ENCODE measurements at places on chromosomes 7 and 10. TPM values are rescaled to one million over a fixed set of nuclear protein-coding genes. Genes with fewer than 3 reads are reported as not detected.

Gene GARIN1A
- total RNA-seq, result 0.57 TPM

DNA sequence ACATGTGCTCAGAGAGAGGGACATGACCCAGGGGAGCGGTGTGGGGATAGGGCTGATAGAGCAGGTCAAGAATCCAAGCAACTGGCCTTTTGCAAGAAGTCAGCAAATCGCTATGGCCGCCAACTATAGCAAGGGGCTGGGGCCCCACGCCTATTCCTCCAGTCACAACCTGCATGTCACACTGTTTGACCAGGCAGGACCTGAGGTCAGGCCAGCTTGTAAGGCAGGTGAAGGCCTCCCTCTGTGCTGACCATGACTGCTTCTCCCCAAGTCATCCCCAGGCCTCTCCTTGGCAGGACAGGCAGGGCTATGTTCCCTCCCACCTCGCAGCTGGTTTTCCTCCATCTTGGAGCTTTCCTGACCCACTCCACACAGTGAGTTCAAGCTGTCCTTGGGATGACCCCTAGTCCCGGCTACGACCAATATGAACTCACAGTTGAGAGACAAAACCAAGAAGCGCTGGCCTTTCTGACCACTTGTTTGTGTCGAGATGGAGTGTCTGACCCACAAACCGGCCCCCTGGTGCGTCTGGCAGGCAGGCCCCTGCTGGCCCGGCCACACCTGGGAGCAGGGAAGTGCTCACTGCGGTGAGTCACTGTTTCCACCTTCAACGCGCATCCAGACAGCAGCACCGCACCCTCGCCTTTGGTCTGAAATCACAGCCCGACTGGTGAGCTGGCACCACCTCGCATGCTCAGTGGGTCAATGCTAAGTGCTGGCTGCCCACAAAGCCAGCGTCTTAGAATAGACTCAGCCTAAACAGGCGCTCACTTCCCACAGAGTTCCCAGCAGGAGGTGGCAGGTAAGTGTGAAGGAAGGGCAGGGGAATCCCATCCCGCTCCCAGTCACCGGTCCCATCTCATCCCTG is 81.4 kb downstream of the VWA2 start:
- H3K36me3 ChIP-seq, result 0 out of 2 replicates have a peak, but pooled peaks cover 5% of the 10 kb centered on the region
- peak; percentile 97 for DNase-seq
- H3K4me1 ChIP-seq, result peaks cover 42% of the 10 kb centered on the region
- no peak overlapping the region for H3K4me3 ChIP-seq

DNA sequence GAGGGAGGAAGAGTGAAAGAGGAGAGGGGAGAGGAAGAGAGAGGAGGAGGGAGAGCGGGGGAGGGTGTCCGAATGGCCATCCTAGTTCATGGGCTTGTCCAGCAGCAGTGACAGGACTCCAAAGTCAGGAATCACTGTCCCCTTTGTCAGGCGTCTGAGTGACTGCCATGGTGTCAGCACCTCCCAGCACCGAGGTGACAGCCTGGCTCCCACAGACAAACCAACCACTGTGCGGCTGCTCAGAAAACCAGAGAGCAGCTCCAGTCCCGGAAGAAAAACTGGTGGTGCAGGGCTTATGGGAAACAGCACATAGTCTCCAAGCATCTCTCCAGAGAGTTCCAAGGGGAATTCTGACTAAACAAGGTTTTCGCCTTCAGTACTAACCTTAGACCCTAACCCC is 18.9 kb upstream of the FGFR2 start:
- no peaks in the 10 kb centered on the region for H3K36me3 ChIP-seq
- no peak for DNase-seq
- no peak overlapping the region for H3K4me3 ChIP-seq
- peaks cover 48% of the 10 kb centered on the region for H3K27me3 ChIP-seq
- no peak overlapping the region for H3K27ac ChIP-seq

GRCh38 chr7:18844735-18845134 is 272.7 kb downstream of the TWIST1 start:
- H3K27ac ChIP-seq, result no peak overlapping the region
- H3K36me3 ChIP-seq, result no peaks in the 10 kb centered on the region
- H3K4me1 ChIP-seq, result no peaks in the 10 kb centered on the region

Gene MYL10
- not detected for total RNA-seq

Gene PAPSS2
- total RNA-seq, result 71.8 TPM

- H3K27ac ChIP-seq, result no peak overlapping the region
- H3K4me1 ChIP-seq, result no peaks in the 10 kb centered on the region
- no peak for DNase-seq
- no peaks in the 10 kb centered on the region for H3K36me3 ChIP-seq
Measured at GRCh38 chr7:145774777-145775176, 341.8 kb upstream of the CNTNAP2 start.

- H3K27ac ChIP-seq, result peak overlapping the region; percentile 23
- no peaks in the 10 kb centered on the region for H3K36me3 ChIP-seq
- H3K4me1 ChIP-seq, result peaks cover 9% of the 10 kb centered on the region
- H3K4me3 ChIP-seq, result no peak overlapping the region
- H3K27me3 ChIP-seq, result no peaks in the 10 kb centered on the region
Measured at GRCh38 chr10:86795353-86795752, 38.9 kb downstream of the BMPR1A start.

GRCh38 chr7:2321020-2321419 is 6.8 kb upstream of the SNX8 start:
- H3K27me3 ChIP-seq, result no peaks in the 10 kb centered on the region
- H3K36me3 ChIP-seq, result no peaks in the 10 kb centered on the region
- no peak overlapping the region for H3K4me3 ChIP-seq
- no peaks in the 10 kb centered on the region for H3K4me1 ChIP-seq
- DNase-seq, result no peak
- H3K27ac ChIP-seq, result no peak overlapping the region

Gene CPA2
- total RNA-seq, result not detected

DNA sequence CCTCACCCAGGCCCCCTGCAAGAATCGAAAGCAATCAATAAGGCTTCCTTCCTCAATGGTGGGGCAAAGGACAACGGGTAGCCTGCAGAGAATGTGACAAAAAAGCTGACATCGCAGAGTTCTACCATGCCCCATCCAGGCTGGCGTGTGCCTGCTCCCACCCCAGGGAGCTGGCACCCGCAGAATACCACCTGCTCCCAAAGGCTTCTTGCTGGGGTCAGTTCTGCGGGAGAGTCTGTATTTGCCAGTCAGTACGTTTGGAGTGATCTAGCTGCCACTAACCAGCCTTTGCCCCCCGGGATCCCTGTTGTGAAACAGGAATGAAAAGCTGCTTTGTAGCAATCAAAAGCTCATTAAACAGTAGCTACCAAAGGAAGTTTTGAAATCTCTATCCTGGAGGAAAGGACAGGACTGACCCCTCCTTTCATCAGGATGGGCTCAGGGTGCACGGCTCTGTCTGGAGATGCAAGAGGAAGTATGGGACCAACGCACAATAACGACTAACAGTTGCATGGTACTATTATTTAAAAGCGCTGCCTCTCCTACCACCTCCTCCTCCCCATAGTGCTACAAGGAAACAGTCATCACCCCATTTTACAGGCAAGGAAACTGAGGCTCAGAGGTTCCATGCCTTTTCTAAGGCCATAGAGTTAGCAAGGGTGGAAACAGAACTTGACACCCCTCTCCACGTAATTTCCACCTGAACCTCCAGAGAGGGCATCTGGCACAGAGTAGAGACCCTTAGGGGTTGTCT is 67.0 kb downstream of the FGFR2 start:
- H3K4me3 ChIP-seq, result no peak overlapping the region
- no peaks in the 10 kb centered on the region for H3K36me3 ChIP-seq
- H3K4me1 ChIP-seq, result no peaks in the 10 kb centered on the region

Gene MGAM2
- total RNA-seq, result not detected

Gene CPA1
- total RNA-seq, result not detected

Gene TACC2
- 19.6 TPM for total RNA-seq

GRCh38 chr7:74101061-74101681 is 17.6 kb downstream of the LIMK1 start:
- peaks cover 27% of the 10 kb centered on the region for H3K4me1 ChIP-seq
- H3K36me3 ChIP-seq, result peaks cover 40% of the 10 kb centered on the region
- no peak overlapping the region for H3K27ac ChIP-seq
- no peak overlapping the region for H3K4me3 ChIP-seq
- DNase-seq, result no peak
- H3K27me3 ChIP-seq, result no peaks in the 10 kb centered on the region

- H3K27ac ChIP-seq, result no peak overlapping the region
- no peak for DNase-seq
- no peaks in the 10 kb centered on the region for H3K36me3 ChIP-seq
- no peak overlapping the region for H3K4me3 ChIP-seq
- no peaks in the 10 kb centered on the region for H3K27me3 ChIP-seq
Measured at GRCh38 chr10:42951486-42952251, 125.2 kb upstream of the RET start.

DNA sequence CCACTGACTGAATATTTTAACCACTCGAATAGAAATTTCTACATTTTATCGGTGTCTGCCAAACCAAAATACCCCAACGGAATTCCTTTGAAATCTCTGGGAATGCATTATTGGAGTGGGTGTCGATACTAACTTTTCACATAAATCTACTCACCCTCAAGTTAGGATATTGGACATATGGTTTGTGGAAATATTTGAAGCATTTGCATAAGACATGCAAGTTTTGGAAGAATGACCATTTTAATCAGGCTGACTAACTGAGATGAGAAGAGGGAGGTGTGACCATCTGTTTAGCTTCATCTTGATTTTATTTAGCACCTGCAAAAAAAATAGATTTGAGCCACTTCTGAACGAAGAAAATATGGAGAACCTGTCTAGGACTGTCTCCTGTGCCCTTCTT is 61.2 kb downstream of the KLF6 start:
- no peak for DNase-seq
- no peaks in the 10 kb centered on the region for H3K27me3 ChIP-seq
- H3K27ac ChIP-seq, result no peak overlapping the region
- no peaks in the 10 kb centered on the region for H3K36me3 ChIP-seq
- no peak overlapping the region for H3K4me3 ChIP-seq

DNA sequence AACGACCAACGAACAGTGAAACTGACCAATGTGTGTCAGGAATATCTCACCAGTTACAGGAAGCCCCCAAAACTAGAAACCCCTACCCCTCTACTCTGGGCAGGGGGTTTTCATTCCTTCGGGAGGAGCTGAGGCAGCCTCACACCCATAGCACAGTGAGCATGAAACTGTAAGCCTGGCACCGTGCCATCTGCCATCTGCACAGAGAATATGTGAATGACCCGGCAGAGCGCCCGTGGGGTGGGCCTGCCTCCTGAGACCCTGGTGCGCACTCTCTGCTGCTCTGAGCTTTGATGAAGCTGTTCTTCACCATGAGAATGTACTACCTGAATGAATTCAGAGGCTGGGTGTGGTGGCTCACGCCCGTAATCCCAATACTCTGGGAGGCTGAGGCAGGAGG is 27.1 kb downstream of the DAGLB start:
- H3K27me3 ChIP-seq, result no peaks in the 10 kb centered on the region
- DNase-seq, result no peak
- no peak overlapping the region for H3K4me3 ChIP-seq

GRCh38 chr7:142870566-142871259 is 14.8 kb downstream of the TRPV6 start:
- no peaks in the 10 kb centered on the region for H3K4me1 ChIP-seq
- H3K36me3 ChIP-seq, result peaks cover 11% of the 10 kb centered on the region
- DNase-seq, result peak; percentile 9
- no peak overlapping the region for H3K27ac ChIP-seq
- no peak overlapping the region for H3K4me3 ChIP-seq
- H3K27me3 ChIP-seq, result no peaks in the 10 kb centered on the region

Gene TMEM213
- total RNA-seq, result not detected

Gene C10orf90
- 0.59 TPM for total RNA-seq

DNA sequence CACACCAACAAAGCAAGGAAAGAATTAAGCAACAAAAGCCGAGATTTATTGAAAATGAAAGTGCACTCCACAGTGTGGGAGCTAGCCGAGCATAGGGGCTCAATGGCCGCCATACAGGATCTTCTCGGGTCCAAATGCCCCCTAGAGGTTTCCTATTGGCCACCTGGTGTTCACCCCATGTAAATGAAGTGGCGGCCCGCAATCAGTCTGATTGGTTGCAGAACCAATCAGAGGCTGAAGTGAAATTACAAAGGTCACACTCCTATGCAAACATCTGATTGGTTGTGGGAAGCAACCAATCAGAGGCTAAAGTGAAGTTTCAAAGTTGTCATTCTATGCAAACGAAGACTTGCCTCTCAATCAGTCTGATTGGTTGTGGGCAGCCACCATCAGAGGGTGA is 61.8 kb upstream of the SLC35B4 start:
- no peak for DNase-seq
- no peaks in the 10 kb centered on the region for H3K4me1 ChIP-seq
- H3K36me3 ChIP-seq, result no peaks in the 10 kb centered on the region
- H3K4me3 ChIP-seq, result no peak overlapping the region
- no peak overlapping the region for H3K27ac ChIP-seq
- no peaks in the 10 kb centered on the region for H3K27me3 ChIP-seq

GRCh38 chr10:14523286-14523685 is 192.6 kb upstream of the FRMD4A start:
- no peaks in the 10 kb centered on the region for H3K4me1 ChIP-seq
- no peaks in the 10 kb centered on the region for H3K27me3 ChIP-seq
- H3K27ac ChIP-seq, result no peak overlapping the region

Gene SPDYE5
- total RNA-seq, result not detected

Gene CDNF
- total RNA-seq, result 0.48 TPM

- no peaks in the 10 kb centered on the region for H3K27me3 ChIP-seq
- no peaks in the 10 kb centered on the region for H3K4me1 ChIP-seq
- no peaks in the 10 kb centered on the region for H3K36me3 ChIP-seq
- no peak overlapping the region for H3K27ac ChIP-seq
- H3K4me3 ChIP-seq, result no peak overlapping the region
Measured at GRCh38 chr7:10040674-10041073, 933.0 kb upstream of the PHF14 start.

GRCh38 chr7:107676249-107676648 is 15.6 kb downstream of the SLC26A4 start:
- no peak for DNase-seq
- H3K27ac ChIP-seq, result no peak overlapping the region
- no peaks in the 10 kb centered on the region for H3K27me3 ChIP-seq
- no peak overlapping the region for H3K4me3 ChIP-seq

DNA sequence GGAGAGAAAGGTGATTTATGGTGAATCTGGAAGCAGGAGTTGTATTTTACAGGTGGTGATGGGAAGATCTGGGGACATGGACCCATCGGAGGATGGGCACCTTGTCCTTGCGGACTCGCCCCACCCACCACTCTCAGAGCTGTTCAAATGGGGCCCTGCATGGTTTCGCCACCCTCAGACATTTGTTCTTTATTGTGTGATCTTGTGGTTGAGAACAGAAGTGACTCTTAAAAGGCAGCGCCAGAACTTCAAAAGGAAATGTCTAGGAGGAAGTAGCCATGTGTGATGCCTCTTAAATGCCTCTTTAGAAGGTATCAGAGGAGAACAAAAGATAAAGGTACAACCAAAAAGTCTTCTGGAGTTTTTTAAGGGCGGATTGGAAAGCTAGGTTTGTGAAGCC is 205.7 kb downstream of the KIAA1217 start:
- no peak overlapping the region for H3K27ac ChIP-seq
- no peaks in the 10 kb centered on the region for H3K27me3 ChIP-seq
- no peak for DNase-seq
- no peaks in the 10 kb centered on the region for H3K36me3 ChIP-seq
- H3K4me3 ChIP-seq, result no peak overlapping the region
- no peaks in the 10 kb centered on the region for H3K4me1 ChIP-seq

DNA sequence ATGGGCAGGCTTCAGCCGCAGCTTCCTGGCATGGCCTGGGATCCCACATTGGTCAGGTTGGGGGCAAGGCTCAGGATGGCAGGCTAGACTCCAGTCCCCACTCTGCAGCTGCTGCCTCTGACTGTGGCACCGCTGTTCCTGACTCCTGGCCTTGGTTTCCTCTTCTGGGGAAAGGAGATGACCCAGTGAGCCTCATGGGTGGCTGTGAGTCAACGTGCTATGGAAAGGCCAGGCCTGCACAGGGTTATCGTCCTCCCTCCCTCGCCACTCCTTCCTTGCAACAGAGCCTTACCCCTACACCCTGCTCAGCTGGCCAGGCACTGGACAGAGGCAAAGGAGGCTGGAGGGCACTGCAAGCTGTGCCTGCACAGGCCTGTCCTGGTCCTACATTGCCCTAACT is 36.1 kb upstream of the CHST15 start:
- peaks cover 6% of the 10 kb centered on the region for H3K4me1 ChIP-seq
- H3K27ac ChIP-seq, result no peak overlapping the region
- no peak overlapping the region for H3K4me3 ChIP-seq
- DNase-seq, result no peak
